ENCODE measurements at places on chromosomes 4 and X.

DNA sequence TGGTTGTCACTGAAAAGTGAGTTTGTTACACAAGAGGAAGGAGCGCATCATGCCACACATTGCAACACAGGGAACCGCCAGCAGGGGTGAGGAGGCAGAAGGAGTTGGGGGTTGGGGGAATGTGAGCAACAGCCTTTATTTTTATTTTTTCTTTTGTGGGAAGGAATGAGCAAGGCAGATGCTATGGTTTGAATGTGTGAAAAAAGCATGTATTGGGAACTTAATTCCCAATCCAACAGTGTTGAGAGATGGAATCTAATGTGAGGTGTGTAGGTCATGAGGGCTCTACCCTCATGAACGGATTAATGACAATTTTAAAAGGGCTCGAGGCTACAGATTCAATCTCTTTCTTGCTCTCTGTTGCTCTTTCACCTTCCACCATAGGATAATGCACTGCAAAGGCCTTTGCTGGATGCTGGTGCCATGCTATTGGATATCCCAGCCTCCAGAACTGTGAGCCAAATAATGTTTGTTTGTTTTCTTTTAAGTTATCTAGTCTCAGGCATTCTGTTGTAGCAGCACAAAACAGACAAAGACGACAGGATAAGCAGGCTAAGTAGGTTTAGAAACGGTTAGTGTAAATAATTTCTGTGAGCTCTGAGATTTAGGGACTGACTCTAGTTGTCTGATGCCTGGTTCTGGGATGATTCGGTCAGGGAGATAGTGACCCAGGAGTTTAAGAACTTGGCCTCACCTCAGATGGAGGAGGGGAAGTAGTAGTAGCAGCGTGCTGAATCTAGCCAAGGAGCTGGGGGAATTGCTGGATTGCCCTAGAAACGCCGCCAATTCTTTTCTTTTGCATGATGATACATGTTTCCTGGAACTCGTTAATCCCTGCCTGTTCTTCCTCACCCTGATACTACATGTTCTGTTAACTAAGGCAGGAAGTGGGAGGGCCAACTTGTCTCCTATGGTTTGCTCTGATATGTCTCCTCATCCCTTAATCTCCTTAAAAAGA, 156.6 kb upstream of the CTSO start:
- DNase-seq, result no peak

GRCh38 chrX:75155447-75155826, 646 bp downstream of the ABCB7 start:
- no peak for DNase-seq

DNA sequence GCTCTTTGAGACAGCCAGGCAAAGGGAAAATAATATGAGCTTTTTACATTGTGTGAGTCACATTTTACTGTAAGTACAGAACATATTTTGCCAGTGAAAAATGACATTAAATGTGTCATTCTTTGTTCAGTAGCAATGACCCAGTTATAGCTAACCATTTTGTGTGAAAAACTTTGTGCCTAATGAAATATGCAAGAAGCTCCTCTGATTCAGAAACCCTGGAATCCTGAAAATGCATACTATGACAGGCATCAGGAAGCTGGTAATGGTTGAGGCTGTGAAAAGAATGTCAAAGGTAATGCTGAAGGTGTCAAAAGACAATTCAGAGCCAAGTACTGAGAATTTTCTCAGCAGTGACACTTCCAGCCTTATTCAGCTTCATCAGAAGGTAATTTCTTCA, 549.5 kb upstream of the SMIM31 start:
- DNase-seq, result no peak

- DNase-seq, result no peak
These were observed 244.2 kb downstream of the SPRY1 start for GRCh38 chr4:123640824-123641223.

DNA sequence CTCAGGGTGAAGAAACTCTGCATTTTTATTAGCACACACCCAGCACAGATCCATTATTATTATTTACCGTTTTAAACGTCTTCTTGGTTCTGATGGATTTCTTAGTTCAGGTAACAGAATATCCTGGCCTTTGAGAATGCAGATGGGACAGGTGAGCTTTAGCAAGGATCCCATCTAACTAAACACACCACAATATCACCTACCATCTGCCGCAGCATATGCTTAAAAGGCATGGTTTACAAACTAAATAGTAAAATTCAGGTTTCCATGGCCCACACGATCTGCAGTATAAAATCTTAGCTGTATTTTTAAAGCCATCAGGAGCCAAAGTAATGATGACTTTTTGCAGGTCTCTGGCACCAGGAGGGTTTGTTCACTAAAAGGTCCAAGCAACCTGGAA, 31.7 kb upstream of the GATB start:
- no peak for DNase-seq

- DNase-seq, result no peak
These were observed 78.4 kb downstream of the FAM9B start for GRCh38 chrX:8955511-8955910.

- no peak for DNase-seq
These were observed 72.4 kb upstream of the ANXA10 start for GRCh38 chr4:168019921-168020320.

GRCh38 chrX:21802054-21802670, 37.3 kb upstream of the MBTPS2 start:
- no peak for DNase-seq

DNA sequence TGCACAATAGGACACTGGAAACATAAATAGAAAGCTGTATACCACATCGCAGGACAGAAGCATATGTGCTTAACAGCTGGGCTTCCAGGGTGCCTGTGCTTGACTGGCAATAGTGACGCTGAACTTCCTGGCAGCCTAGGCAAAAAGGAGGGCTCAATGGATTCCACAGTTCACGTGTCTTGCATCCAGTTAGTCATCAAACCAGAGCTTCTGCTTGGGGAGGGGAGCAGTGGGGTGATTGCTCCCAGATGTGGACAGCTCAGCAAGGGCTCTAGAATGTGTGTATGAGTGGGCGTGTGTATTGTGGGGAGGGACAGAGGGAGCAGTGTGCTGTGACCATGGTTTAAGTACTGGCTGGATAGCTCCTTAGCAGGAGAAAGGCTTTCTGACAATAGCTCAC, 2.3 kb downstream of the PRRG3 start:
- DNase-seq, result no peak

DNA sequence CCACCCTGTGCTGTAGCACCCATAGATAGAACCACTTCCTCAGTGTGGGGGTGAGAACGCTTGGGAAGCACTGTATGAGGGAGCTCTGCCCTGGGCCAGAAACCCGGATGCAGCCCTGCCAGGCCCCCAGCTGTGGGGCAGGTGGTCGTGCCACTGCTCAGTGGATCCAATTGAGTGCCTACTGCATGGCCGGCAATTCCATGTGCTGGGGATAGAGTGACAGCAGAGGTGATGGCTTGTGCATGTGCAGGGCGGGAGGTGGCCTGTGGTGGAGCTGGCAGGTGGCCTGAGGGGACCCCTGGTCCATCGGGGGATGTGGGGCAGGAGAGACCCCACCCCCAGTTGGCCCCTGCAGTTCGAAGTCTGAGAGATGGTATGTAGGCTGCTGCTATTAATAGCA, 60.4 kb downstream of the TRMT44 start:
- DNase-seq, result no peak

DNA sequence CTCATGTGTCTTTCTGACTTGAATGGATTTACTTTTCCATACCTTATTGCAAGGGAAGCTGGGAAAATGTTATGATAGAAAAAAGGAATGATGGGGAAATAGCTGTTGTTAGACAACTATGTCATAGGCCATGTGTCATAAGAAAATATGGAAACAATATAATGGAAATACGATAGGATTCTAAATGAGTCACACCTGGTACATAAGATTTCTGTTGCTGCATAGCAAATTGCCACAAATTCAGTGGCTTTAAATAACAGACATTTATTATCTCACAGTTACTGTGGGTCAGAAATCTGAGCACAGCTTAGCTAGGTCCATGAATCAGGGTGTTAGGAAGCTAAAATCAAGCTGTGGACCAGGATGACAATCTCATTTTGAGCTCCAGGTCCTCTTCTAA, 44.6 kb upstream of the ANKRD50 start:
- DNase-seq, result no peak

DNA sequence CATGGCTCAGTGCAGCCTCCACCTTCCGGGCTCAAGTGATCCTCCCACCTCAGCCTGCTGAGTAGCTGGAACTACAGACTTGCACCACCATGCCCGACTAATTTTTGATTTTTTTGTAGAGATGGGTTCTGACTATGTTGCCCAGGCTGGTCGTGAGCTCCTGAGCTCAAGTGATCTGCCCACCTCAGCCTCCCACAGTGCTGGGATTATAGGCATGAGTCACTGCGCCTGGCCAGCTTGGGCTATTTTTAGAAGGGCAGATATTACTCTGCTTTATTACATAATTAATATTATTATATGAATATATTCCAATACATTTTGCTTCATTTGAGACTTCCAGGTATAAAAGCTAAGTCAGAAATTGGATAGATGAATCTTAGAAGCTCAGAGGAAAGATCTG, 143.7 kb upstream of the ANK2 start:
- DNase-seq, result no peak

- no peak for DNase-seq
These were observed 39.1 kb downstream of the PSAPL1 start for GRCh38 chr4:7395645-7396044.

- no peak for DNase-seq
These were observed 12.0 kb downstream of the EREG start for GRCh38 chr4:74376888-74377483.

DNA sequence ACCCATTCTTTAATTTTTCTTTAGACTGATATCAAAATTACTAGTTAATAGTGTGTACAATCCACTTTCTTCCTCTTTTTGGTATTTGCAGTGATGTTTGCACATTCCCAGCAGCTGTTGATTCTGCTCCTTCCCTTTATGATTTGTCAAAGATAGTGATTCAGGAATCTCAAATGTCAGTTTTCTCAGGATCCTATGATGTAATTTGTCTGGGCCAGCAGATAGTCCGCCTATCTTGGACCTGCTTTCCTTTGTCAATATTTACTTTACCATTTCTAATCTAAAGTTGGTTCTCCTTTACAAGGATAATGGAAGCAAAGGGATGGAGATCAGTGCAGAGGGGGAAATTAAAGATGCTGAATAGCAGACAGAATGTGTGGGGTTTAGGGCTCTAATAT, 122.1 kb downstream of the REELD1 start:
- DNase-seq, result no peak

GRCh38 chrX:154490414-154491083, at the start of gene SLC10A3:
TSS of gene SLC10A3 (minus strand) at chrX:154490629. CDS start at chrX:154488940, 1,689 bp downstream.
- peak; percentile 18 for DNase-seq

GRCh38 chr4:16516796-16517439, 290.6 kb upstream of the TAPT1 start:
- DNase-seq, result no peak

DNA sequence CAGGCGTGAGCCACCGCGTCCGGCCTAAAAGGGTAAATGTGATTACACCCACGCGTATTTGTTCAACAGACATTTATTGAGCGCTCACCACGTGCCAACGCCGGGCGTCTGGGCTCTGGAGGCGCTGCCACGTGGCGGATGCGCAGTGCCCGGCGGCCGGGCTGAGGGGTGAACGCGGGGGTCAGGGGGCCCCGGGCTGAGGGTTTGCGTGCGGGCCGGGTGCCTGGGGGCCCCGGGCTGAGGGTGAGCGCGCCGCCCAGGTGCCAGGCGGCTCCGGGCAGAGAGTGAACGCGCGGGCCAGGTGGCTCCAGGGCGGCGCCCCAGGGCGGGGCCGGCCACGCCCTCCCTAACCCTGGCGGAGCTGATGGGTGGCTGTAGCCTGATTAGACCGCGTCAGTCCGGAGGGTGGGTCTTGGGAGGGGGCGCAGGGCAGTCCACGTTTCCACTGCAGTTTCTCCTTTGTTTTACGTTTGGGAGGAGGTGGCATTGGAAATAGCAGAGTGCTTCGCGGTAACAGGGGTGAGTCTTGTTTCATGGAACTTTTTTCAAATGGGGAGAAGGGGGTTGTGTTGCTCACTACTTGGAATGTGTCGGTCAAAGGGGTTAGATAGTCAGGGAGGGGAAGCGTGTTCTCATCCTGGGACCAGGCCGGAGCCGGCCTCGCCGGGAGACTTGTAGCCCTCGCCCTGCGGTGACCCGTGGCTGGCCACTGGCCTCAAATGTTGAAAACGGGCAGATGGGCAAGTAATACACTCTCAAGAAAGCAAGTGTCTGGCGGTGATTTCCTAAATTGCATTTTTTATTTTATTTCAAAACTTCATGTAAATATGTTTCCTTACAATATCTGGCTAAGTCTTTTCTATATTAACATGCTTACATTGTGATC, at the start of gene ZFP42:
Gene ZFP42, plus strand, starts transcription at position 450 of the 886 bp plus-strand sequence. CDS start 7,037 bp downstream, outside the sequence.
- no peak for DNase-seq

- DNase-seq, result no peak
These were observed 40.0 kb downstream of the TXK start for GRCh38 chr4:48093991-48094416.

- no peak for DNase-seq
These were observed 9.2 kb downstream of the LRRC66 start for GRCh38 chr4:52010986-52011385.

GRCh38 chr4:152351080-152351479, 184.8 kb downstream of the FBXW7 start:
- no peak for DNase-seq

- no peak for DNase-seq
These were observed 103.9 kb downstream of the ARAP2 start for GRCh38 chr4:36140421-36140820.

- DNase-seq, result no peak
These were observed 69.8 kb downstream of the RBM47 start for GRCh38 chr4:40559585-40560465.
